ENCODE measurements at places on chromosomes 2 and 18. TPM values are rescaled to one million over a fixed set of nuclear protein-coding genes. Genes with fewer than 3 reads are reported as not detected.

C2orf69 gene
- 13.9 TPM for polyA plus RNA-seq

COLEC11 gene
- polyA plus RNA-seq, result not detected

PLGLB1 gene
- polyA plus RNA-seq, result 0.79 TPM

CYP27C1 gene
- not detected for polyA plus RNA-seq

IGFBP5 gene
- polyA plus RNA-seq, result not detected

UGT1A5 gene
- not detected for polyA plus RNA-seq

TP53I3 gene
- not detected for polyA plus RNA-seq

- no peak for DNase-seq
Measured at GRCh38 chr2:20525041-20526035, 78.5 kb downstream of the RHOB start.

- no peak for DNase-seq
Measured at GRCh38 chr2:197869041-197869440, 64.6 kb downstream of the PLCL1 start.

DNA sequence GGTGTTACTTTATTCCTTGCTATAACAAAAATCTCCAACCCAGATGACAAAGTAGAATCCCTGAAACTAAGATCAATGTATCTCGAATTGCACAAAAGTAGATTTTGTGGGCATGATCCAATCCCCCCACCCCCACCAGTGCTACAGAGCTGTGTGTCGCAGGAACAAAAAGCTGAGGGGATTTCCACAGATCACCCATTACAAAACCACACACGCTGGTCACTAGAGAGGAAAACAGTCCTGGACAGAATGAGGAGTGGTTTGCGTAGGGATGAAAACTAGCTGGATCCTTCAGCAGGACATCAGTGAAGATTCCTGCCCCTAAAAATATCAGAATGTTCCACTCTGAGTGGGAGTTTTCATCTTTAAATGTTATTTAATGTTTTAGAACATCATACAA, 165.3 kb upstream of the STK17B start:
- DNase-seq, result no peak

DNA sequence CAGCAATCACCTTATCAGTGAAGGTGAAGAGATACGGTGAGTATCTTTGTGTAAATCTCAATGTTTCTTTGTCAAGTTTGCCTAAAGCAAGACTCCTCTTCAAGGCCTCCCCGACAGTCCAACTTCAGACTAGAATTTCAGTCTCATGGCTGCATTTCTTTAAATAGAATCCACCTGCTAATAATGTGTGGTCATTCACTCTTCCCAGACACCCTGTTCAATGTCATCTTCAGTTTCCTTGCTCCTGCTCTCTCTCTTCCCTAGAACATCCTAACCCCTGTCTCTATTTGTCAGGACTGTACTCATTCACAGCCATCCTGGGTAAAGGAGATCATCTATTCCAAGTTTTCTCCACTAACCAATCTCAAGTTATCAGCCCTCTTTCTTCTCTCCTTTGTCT, 267.3 kb downstream of the EN1 start:
- DNase-seq, result no peak

DNA sequence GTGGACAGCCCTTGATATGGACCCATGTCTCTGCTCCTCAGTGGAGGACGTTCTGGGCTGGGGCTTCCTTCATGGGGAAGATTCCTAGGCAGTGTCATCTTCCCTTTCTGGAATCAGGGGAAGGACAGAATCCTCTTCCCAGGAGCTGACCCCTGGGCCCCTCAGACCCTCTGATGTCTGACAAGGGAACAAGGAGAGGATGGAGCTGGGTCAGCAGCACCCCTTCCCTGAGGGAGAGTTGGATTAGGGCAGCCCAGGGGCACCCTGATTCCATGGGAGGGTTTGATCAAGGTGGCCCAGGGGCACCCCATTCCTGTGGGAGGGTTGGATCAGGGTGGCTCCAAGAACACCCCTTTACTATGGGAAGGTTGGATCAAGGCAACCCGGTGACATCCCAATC, 86.5 kb downstream of the ACKR3 start:
- no peak for DNase-seq

DNA sequence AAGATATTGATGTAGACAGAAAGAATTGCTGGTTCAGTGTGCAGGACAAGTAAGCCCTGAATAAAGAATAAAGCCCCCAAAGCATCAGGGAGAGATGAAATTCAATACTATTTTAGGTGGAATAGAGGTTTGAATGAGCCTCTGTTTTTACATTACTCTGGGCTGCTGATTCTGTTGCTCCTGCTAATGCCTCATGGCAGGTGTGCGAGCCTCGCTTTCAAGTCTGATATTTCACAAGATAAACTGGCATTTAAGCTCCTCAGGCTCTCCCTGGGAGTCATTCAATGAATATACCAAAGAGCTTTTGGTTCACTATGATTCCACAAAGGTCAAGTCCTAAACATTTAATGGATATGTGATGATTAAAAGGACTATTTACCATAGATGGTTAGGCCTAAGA, 601.0 kb upstream of the SLC39A10 start:
- no peak for DNase-seq

- DNase-seq, result no peak
Measured at GRCh38 chr2:30470426-30470825, 23.4 kb downstream of the LCLAT1 start.

- DNase-seq, result no peak
Measured at GRCh38 chr2:215833531-215834162, 179.7 kb downstream of the MREG start.

DNA sequence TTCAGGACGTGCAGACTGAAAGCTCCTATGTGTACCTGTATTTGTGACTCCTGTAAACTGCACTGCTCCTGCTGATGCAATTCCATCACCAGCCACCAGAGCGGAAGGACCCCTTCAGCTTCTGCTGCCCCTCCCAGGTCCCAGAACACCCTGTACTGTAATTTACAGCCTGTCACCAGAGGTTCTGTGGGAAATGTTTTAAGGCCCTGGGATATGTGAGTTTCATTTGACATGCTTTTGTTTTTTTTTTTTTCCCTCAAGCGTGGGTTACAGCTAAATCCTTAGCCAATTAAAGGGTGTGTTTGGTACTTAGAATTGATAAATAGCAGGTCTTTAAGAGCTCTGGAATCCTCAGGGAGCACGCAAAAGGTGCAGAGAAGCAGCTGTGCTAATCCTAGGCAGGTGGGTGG, 79.4 kb downstream of the KCTD1 start:
- DNase-seq, result no peak

DNA sequence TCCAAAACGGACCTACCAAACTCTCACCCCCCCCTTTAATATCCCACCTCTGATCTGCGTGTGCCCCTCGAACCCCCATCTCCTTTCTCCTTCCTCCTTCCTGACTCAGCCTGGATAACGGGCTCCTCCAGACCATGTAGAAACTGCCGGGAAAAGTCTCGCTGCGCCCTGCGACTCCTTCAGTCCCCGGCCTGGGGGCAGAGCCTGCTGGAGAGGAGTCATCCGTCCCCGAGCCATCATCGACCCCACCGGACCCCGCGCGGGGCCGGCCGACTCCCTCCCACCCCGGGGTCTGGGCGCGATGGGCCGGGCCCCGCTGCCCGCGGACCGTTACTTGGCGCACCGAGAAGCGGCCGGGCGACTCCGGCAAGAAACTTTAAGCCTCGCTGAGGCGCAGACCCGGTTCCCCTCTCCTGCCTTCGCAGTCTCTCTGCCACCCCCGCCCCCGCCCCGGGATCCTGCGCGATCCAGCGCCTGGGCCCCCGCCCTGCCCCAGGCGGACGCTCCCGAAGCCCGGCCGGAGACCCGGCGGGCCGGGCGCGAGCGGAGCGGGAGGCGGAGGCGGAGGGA, 3.4 kb downstream of the ZEB2 start:
- DNase-seq, result no peak

GRCh38 chr2:195388028-195388427, 269.0 kb upstream of the SLC39A10 start:
- DNase-seq, result no peak

DNA sequence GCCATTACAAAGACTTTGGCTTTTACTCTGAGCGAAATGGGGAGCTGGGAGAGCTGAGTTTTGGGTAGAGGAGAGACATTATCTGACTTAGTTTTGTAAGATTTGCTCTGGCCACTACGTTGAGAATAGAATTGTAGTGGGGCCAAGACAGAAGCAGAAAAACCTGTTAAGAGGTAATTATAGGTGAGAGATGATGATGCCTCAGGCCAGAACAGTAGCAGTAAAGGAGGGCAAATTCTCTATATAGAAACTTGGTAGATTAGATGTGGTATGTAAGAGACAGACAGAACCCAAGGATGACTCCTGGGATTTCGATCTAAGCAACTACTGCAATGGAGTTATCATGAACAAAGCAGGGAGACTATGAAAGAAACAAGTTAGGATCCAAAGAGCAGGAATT, 17.4 kb upstream of the CREB1 start:
- DNase-seq, result no peak

- no peak for DNase-seq
Measured at GRCh38 chr18:59318460-59319050, at the start of gene CPLX4. Gene CPLX4, minus strand, starts transcription at chr18:59318649. Its CDS starts 187 bp downstream, at chr18:59318462.

- DNase-seq, result no peak
Measured at GRCh38 chr18:4453567-4453873, 1.6 kb downstream of the DLGAP1 start.

GRCh38 chr18:26332991-26333390, 106.7 kb downstream of the TAF4B start:
- DNase-seq, result no peak

DNA sequence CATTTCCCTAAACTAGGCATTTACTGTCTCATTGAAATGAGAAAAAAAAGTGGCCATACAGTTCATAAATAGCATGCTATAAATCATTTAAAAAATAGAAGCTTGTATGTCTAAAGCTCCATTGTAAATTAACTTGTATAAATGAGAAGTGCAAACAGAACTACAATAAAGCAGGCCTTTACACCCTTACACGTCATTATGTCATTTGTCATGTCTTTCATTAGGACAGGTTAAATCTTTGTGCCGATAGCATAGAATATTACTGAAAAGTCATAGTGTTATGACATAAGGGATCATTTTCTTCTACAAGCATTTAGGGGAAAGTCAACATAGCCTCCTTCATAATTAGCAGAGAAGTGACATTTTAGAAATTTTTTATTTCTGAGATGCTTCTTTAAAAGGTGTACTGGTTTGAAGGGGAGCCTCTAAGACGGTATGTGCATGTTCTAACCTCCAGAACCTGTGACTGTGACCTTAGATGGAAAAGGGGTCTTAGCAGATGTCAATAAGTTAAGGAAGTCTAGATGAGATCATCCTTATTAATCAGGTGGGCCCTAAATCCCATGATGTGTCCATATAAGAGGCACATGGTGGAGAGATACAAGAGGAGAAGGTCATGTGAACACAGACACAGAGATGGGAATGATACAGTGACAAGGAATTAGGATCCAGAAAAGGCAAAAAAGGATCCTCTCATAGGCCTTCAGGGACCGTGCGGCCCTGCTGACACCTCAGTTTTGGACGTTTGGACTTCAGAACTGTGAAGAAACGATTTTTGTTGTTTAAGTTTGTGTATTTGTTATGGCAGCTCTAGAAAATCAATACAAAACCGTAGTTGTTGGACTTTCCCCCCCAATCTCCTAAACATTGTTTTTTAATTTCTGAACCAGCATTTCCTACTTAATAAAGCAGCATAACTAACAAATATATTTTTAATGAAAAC, 863.7 kb downstream of the MBD2 start:
- DNase-seq, result no peak
